DMS53 (cell line): ENCODE measurements at places on chromosomes 6 and 20.
A peak's percentile ranks its signal among the peaks of the same experiment; 100 is the strongest.

GRCh38 chr6:7591770-7592169 lies 1.8 kb downstream of the SNRNP48 start:
- DNase-seq, result no peak

- no peak for DNase-seq
Observed at GRCh38 chr6:48474136-48474535, 363.1 kb upstream of the PTCHD4 start.

GRCh38 chr20:51249215-51249614 lies 226.3 kb upstream of the KCNG1 start:
- no peak for DNase-seq

GRCh38 chr6:138446821-138447220 lies 42.8 kb downstream of the HEBP2 start:
- DNase-seq, result no peak

GRCh38 chr6:82904860-82905259 lies 160.8 kb downstream of the UBE3D start:
- peak; percentile 46 for DNase-seq

- peak; percentile 8 for DNase-seq
Observed at GRCh38 chr20:4555188-4555890, 166.4 kb upstream of the PRND start.

- no peak for DNase-seq
Observed at GRCh38 chr6:170453586-170454511, 99.3 kb downstream of the PSMB1 start.

DNA sequence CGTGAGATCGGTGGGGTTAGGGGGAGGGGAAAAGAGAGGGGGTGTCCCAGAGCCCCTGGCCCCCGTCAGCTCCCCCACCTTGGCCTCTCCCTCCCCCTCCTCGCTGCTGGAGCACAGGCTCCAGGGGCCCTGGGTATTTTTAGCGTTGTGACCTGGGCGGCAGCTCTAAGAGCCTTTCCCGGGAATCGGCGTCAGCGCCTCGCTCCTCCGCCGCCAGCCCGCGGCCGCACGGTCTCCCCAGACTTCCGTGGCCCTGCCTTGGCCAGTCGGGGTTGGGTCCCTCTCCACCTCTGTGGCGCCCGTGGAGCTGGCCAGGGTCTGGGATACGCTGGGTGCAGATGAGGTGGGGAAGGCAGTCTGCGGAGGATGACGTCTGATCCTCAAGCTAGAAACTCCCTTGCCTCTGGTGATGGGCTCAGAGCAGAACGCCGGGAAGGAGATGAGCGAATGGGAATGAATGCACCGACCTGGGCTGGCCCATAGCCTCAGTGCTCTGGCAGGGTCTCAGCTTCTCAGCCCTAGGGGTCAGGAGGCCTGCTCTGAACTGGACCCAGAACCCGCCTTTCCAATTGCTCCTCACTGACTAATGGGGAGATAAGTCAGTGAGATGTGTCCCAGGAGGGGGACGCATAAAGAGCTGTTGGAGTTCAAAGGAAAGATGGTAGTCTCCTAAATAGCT lies 883 bp upstream of the DBNDD2 start:
- peak; percentile 78 for DNase-seq

- peak; percentile 25 for DNase-seq
Observed at GRCh38 chr20:44532981-44533331, 11.1 kb upstream of the SERINC3 start.

DNA sequence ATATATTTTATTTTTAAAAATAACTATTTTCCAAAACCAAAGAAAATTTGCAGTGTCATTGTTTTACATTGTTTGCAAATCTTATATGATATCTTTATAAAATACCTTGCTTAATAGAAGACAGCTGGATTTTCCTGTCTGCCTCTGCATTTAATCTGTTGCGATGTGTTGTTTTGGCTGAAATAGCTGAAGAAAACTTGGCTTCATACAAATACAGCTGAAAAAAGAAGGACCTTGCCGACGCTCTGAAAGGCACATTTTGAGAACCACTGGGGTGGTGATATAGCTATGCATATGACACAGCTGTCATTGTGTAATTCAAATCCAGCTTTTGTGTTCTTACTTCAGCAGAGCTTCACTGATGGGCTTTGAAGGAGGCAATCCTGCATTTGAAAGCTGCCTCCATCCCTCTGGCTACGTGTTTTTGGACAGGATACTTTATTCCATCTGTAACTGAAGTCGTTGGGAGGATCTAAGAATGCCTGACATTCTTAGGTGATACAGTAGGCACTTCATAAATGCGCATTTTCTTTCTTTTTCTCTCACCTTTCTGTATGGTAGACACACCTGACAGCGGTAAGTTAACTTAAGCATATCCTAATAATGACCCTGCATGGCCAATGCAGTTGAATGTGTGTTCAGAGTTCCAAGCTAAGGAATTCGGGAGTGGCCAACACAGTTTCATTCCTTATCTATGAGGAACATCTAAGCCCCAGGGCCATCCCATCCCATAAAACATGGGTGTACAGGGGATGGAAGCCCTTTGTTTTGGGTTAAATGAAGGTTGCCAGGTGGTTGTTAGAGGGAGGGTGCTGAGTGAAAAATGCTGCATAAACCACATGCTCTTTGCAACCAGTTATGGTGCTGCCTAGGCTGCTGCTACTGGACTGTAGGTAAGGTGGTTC lies 213.0 kb downstream of the TFAP2A start:
- no peak for DNase-seq

- no peak for DNase-seq
Observed at GRCh38 chr6:109631403-109631802, 59.6 kb downstream of the AK9 start.

GRCh38 chr20:52984451-52984810 lies 12.3 kb downstream of the TSHZ2 start:
- no peak for DNase-seq

GRCh38 chr6:56949265-56949664 lies 5.6 kb upstream of the BEND6 start:
- DNase-seq, result no peak

DNA sequence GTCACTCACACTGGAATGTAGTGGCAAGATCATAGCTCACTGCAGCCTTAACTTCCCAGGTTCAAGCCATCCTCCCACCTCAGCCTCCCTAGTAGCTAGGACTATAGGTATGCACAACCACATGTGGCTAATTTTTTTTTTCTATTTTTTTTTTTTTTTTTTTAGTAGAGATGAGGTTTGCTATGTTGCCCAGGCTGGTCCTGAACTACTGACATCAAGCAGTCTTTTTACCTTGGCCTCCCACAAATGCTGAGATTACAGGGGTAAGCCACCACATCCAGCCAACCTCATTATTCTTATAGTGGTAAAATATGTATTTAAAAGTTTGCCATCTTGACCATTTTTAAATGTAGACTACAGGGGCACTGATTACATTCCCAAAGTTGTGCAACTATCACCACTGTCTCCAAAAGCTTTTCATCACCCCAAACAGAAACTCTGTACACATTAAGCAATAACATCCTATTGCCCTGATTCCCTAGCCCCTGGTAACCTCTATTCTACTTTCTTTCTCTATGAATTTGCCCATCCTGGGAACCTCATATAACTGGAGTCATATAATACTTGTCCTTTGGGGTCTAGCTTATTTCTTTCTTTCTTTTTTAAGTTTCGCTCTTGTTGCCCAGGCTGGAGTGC lies 268.0 kb upstream of the JARID2 start:
- no peak for DNase-seq

DNA sequence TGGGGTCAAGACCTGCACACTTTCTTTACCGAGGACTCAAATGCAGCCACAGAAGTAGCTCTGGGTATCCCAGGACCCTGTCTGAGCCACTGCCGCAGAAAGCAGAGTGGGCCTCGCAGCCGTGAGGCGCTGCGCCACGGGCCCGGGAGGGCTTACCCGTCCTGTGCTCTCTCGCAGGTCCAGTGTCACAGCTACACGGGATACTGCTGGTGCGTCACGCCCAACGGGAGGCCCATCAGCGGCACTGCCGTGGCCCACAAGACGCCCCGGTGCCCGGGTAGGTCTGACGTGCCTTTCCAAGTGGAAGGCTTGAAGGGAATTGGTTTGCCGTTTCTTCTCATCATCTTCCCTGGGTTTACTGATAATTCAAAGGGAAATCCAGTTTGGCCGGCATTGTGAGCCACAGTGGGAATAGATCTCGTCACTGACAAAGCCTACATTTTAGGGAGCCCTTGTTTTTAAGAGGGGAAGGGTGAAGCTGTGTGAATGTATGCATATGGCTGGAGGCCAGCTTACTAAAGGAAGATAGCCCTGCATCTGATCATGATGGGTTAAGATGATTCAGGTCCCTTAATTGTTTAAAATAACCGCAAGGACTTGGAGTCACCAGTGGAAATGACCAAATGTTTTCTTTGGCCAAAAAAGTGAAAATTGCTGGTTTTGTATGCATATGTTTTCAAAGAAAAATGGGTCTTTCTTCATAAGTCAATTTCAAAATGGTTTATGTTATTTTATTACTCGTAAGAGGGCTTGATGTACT lies 86.6 kb downstream of the SMOC2 start:
- DNase-seq, result no peak

DNA sequence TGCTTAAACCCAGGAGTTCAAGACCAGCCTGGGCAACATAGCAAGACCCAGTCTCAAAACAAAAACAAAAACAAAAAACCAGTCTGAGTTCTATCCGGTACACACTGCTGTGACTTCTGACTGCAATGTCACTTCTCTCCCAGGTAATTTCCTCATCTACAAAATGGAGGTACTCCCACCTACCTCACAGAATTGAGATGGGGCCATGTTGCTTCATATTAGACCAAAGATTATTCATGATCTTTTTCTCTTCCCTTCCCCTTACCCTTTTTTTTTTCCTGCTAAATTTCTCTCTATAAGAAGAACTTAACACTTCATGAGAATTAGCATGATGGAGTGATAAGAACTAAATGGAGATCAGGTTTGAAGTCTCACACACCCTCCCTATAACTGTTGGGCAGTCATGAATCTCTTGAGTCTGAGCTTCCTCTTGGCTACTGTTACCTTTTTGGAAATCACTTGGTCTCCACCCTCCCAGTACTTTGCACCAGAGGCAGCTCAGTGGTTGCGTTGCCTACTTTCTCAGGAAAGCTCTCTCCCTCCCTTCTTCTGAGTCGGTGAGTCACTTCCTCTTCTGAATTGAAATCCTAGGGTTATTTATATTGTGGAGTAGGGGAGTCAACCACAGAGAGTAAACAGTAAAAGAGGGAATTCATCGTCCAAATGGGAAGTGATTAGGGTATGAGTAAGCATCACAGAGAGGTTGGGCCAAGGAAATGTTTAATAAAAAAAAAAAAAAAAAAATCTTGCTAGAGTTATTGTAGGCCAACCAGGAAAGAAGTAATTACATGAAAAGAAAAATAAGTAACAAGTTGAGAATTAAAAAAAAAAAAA lies 59.9 kb upstream of the MAP7 start:
- DNase-seq, result peak; percentile 92

- no peak for DNase-seq
Observed at GRCh38 chr20:59176812-59177211, 13.2 kb downstream of the ZNF831 start.

DNA sequence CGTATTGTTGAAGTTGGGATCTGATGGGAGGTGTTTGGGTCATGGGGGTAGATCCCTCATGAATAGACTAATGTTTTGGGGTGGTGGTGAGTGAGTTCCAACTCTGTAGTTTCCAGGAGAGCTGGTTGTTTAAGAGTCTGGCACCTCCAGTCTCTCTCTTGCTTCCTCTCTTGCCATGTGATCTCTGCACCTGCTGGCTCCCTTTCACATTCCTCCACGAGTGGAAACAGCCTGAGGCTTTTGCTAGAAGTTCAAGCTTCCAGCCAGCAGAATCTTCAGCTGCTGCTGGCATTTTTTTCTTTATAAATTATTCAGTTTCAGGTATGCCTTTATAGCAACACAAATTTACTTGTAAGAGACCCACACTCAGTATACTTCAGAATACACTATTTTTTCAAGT lies 1021.6 kb downstream of the EYS start:
- peak; percentile 32 for DNase-seq

- peak; percentile 64 for DNase-seq
Observed at GRCh38 chr6:105431226-105431625, 28.3 kb upstream of the PREP start.

GRCh38 chr6:134809130-134809529 lies 140.8 kb downstream of the ALDH8A1 start:
- DNase-seq, result no peak

- no peak for DNase-seq
Observed at GRCh38 chr20:42886046-42886445, 303.7 kb downstream of the PTPRT start.

DNA sequence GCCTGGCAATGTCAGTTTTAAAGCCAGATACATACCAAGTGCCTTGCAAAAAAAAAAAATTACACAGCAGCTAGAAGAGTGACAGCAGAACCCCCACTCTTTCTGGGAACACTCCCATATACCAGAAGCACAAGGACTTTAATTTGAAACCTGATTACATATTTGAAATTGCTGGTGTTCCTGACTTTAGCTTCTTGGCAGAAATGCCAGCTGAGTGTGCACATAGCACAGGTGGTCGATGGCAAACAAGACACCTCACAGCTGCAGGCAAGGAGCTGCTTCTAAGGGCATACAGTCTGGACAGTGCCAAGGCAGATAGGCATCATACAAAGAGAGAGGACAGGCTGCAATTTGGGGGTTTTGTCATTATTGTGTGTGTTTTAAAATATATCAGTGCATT lies 150.7 kb upstream of the SGK1 start:
- no peak for DNase-seq

GRCh38 chr6:70411542-70412251 lies 1.6 kb upstream of the FAM135A start:
- DNase-seq, result peak; percentile 13

- peak; percentile 45 for DNase-seq
Observed at GRCh38 chr6:108157234-108157980, 8.4 kb upstream of the NR2E1 start.

DNA sequence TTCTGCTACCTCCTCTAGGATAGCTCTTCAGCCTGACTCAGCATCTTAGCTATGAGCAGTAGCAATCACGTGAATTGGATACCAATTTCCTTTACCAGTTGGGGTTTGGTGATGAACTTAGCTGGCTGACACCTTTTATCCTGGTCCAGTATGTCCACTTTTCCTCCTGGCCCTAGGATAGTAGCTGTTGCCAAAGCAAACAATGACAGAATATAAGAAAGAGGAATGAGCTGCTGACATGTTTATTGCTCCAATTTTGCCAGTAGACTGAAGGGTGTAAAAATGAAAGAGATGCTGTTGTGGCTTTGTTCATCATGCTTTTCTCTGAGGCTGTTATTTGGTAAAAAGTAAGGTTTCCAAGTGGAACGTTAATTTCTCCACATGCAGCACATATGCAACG lies 168.3 kb upstream of the JAG1 start:
- DNase-seq, result peak; percentile 38

DNA sequence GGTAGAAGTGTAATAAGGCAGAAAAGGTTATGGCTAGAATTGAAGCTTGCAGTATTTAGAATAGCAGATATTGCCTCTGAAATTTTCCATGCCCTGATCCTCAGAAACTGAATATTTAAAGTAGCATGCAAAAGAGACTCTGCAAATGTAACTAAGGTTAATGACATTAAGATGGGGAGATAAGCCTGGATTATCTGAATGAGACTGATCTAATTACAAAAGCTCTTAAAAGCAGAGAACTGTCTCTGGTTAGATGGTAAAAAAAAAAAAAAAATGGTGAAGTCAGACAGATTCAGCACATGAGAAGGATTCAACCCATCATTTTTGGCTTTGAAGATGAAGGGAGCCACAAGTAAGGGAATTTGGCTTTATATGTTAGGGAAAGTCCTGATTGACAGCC lies 503.7 kb upstream of the IRAK1BP1 start:
- DNase-seq, result no peak
